ENCODE measurements at places on chromosomes 5 and 9.

GRCh38 chr9:119218293-119218692 is 150.9 kb downstream of the BRINP1 start:
- no peak for DNase-seq

DNA sequence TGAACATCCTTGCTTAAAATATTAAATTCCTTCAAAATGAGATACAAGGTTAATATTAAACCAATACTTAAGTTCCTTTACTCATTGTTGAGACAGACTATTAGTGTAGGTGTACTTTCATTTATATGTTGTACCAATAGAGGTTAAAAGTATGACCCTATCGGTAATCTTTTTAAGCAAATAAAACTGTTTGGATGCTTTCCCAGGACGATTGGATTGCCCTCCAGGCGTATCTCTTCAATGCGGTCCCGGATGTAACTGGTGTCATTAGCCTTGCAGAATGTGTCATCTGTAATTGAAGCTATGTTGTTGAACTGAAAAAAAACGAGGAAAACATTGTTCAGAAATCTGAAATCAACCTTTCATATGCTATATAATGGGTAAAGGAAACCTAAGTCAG is 18.9 kb downstream of the OGN start:
- no peak for DNase-seq

- peak; percentile 49 for DNase-seq
Observed at GRCh38 chr5:137858223-137858916, 9.3 kb upstream of the MYOT start.

DNA sequence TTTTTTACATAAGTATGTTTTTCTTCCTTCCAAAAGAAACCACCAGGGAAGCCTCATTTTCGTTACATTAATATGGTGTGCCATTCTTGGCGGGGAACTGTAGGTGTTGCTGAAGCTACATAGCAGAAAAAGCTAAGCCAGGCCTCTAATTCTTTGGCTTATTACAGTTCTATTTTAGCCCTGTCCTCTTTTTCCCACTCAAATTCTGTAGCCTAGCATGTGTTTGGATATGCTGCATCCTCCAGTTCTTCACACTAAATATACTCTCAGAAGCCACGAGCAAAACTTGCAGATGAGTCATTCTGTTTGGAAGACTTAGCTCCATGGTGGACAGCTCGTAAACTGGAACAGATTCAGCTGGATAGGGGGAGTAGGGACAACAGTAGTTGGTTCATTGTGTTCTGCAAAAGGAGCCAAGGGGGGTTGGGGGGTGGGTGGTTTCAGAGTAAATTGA is 369.4 kb downstream of the TMEM161B start:
- no peak for DNase-seq

DNA sequence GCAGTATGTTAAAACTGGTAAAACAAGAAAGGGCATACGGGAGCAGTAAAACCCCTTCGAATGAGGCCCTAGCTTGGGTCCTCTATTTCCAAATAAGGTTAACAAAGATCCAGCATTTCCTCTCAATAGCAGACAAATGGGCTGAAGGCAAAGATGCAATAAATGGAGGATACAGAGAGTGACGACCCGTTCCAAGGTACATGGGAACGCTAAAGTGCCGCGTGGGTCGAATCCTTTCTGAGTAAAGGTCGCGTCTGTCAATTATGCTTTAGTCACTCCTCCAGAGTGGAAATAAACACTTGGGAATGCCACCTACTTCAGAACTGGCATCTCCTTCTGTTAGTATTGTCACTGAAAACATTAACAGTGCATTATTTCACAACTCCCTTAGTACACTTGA is 24.7 kb downstream of the ARL15 start:
- DNase-seq, result no peak

DNA sequence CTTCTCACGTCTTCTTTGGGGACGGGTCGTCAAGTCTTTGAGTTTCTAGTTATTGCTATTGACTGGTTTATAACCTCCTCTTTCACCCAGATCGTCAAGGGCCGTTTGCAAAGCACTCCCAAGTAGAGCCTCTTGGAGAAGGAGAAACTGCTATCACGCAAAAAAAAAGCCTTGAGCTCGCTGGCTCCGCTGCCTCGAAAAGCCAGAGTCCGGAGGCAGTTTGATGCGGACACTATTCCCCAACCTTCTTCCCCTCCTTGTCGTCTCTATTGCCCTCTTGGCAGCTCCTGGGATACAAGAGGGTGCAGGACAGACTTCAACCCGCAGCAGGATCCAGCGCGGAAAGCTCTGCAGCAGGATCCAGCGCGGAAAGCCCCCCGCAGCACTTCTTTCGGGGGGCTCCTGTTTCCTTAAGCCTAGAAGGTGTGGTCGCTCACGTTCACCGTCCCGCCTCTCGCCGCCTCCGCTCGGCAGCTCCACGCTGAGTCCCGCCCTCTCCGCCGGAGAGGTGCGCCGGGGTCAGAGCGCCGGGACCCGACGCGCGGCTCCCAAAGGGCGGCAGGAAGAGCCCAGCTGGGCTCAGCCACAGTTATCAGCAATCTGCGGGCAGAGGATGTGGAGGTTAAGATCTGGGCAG is at the start of gene PCDHAC1:
TSS of gene PCDHAC1 (plus strand) at position 494 of the 637 bp plus-strand sequence. CDS start 594 bp downstream, outside the sequence.
- no peak for DNase-seq

GRCh38 chr5:64507264-64507605 is 1.4 kb downstream of the RGS7BP start:
- DNase-seq, result no peak

GRCh38 chr9:1272488-1272887 is 222.3 kb downstream of the DMRT2 start:
- DNase-seq, result no peak

DNA sequence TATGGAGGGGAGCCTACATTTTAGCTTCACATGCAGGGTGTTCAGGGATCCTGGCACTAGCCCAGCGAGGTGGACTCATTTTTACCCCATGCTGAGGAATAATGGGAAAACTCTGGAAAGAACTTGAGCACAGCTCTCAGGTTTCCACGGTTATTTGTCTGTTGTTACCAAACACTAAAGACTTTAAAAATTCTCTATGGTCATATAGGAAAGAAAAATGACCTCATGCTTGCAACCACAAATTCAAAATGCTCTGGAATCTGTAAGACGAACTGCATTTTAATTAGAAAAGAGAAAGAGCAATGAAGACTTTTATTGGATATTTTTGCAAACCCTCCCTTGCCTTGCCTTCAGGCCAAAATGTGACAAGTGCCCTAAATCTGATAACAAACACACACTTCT is 606.9 kb downstream of the EBF1 start:
- no peak for DNase-seq

DNA sequence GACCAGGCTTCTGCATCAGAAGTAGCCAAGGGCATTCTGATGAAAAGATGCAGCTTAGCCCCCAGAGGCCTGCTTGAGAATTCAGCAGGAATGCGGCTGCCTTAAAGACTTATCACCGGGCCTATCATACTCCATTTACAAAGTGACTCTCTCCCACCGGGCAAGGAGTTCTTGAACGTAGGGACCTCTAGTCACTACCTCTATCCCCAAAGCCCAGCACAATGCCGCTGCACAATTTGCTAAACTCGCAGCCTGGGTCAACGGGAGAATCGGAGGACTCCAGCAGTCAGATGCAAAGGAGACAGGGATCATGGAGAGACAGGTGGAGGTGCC is 661 bp downstream of the PDCL start:
- peak; percentile 41 for DNase-seq

GRCh38 chr5:32489791-32490562 is 45.4 kb upstream of the ZFR start:
- DNase-seq, result peak; percentile 90

DNA sequence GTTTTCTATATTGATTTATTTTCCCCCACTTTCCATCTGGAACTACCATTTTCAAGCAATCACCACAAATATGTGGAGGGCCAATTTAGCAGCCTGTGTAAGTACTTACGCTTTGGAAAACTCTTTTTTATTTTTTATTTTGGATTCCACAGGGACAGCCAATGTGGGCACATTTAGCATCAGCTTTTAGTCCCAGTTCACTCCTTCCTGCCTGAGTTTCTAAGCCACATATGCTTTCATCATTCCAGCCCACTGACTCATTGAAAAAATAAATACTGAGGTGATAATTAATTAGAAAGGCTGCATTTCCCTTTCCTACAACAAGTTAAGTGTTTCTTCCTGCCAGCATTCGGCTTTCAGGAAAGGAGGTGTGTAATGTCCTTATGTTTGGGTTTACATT is 76.8 kb downstream of the TMEM167A start:
- DNase-seq, result no peak

DNA sequence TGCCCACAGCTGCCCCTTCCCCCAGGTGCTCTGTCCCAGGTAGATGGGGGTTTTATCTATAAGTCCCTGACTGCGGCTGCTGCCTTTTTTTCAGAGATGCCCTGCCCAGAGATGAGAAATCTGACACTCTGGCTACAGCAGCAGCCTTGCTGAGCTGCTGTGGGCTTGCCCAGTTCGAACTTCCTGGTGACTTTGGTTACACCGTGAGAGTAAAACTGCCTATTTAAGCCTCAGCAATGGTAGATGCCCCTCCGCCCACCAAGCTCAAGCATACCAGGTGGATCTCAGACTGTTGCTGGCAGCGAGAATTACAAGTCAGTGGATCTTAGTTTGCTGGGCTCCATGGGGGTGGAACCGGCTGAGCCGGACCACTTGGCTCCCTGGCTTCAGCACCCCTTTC is 56.8 kb downstream of the MINAR2 start:
- no peak for DNase-seq

GRCh38 chr9:16455842-16456241 is 414.6 kb downstream of the BNC2 start:
- DNase-seq, result no peak

- no peak for DNase-seq
Observed at GRCh38 chr9:2043881-2044462, 28.8 kb downstream of the SMARCA2 start.

DNA sequence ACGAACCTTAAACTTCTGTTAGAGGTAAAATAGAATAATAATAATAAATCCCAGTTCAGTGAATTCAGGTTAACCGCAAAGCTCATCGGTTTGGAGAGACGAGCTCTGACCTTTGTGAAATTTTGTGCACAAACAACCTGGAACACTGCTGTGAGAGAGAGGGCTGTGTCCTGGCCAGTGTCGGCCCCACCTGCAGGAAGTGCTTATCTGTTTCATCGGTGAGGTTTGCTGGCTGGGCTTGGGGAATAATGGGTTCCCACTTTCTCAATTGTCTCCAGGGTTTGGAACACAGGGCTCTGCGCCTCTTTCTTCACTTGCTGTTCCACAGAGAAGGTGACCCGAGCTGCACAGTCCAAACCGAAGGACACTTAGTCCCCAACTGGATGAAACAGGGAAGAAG is 19.3 kb upstream of the CLPTM1L start:
- no peak for DNase-seq

GRCh38 chr5:77143998-77144836 is 57.1 kb upstream of the ZBED3 start:
- DNase-seq, result peak; percentile 86

DNA sequence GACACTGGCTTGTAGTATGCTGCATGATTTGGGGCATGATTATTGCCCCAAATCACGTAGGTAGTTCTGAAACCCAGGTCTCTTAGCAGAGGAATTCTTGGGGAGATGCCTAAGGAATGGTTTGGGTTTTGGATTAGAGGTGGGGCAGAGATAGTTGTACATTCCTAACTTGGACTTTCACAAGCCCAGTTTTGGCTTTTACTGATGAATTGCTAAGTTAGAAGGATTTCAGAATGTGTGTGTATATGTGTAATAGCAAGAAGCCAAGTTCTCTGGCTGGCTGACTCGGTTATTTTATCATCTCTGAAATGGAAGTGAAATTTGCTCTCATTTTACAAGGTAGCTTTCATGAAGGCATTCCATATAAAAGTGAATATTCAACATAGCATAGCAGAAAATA is 23.8 kb upstream of the ZNF131 start:
- no peak for DNase-seq

- DNase-seq, result no peak
Observed at GRCh38 chr5:59199868-59200267, 617.0 kb downstream of the RAB3C start.

- DNase-seq, result peak; percentile 66
Observed at GRCh38 chr5:164233791-164234190, 728.4 kb downstream of the MAT2B start.

DNA sequence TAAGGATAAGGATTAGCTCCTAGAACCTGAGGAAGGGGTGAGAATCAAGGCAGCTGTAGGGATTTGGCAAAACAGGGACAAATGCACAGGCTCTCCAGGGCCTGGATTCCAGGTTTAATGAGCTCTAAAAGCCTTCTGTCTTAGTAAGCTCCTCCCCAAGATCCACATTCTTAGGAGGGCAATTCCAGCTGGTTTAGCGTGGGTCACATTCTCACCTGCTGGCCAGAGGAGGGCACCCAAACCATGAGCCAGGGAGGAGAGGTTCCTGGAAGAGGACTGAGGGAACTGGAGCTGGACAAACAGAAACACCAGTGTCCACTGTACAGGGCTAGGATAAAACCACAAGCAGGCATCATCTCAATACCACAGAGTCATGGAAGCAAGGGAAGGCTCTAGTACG is 480.0 kb downstream of the CCDC171 start:
- peak; percentile 41 for DNase-seq

DNA sequence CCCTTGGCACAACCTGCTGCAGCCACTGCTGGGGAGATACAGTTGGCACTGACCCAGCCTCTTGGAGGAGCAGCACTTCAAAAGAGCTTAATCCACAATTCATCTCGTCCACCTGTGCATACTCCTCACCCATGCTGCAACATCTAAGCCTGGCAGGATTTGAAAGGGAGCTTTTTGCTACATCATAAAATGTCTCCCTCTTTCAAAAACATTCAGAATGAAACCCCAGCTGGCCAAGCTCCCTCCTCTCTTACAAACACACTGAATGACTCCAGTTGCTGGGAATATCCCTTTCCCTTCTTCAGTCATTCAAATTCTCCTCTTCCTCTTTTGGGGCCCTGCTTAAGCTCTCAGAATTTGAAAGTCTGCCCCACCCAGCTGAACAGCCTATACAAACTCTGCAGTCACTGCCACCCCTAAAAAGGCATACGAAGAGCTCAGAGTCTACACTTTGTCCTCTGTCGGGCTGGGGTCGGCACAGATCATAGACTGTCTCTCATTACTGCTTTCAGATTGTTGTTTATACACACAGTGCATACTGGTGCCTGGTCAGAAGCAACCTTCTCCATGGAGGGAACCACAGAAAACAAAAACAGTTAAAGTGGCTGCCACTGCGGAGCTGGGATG is 8.8 kb upstream of the C5orf15 start:
- no peak for DNase-seq

DNA sequence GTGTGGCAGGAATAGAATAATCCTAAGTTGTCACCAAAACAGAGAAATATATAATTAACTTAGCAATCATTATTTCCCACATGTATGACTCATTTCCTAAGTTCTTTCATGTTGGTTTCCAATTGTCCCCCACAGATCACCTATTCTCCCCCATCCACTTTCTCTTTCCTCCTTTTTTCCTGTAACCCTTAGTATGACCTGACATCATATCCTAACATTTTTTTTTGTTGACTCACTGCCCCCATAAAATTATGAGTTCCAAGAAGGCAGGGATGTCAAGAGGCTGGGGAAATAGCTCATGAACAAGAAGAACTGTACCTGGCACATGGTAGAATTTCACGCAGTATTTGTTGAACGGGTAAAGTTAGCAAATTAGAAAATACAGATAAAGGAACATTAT is 186.7 kb downstream of the DCP2 start:
- DNase-seq, result peak; percentile 50

- DNase-seq, result no peak
Observed at GRCh38 chr9:90864779-90865178, 63.2 kb downstream of the SYK start.

GRCh38 chr5:35160486-35161116 is 69.7 kb downstream of the PRLR start:
- DNase-seq, result no peak

All from cardiac fibroblast (primary cell).